ENCODE measurements at places on chromosomes 1 and 21.

GRCh38 chr1:108819878-108820277, 37.0 kb downstream of the AKNAD1 start:
- DNase-seq: no peak

- no peak for DNase-seq
Observed at GRCh38 chr1:32878637-32879041, 7.7 kb upstream of the HPCA start.

DNA sequence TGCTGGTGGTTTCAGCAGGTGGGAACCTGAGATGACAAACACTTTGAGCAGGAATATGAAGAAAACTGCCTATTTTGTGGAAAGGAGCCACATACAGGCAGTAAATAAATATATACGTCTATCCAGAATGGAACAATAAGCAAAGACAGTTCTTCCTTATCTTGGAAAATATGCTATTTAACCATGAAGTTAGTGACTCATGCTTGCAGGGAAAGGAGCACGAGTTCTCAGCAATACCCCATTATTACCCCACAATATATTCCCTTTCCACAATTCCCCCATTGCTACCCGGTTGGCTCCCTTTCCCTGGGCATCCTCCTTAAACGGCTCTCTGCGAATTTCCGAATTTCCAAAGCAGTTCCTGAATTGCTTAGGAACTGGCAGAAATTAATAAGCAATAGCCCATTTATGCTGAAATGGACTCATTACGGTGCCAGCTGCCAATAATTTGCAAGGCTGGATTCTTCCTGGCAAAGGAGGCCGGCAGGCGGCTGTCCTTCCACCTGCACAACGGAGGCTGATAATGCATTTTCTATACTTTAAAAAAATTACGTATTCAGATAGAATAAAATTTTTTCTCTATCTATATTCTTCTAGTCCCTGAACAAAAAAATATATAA, 65.4 kb downstream of the TIAM1 start:
- no peak for DNase-seq

- DNase-seq: no peak
Observed at GRCh38 chr1:47983691-47984090, 13.5 kb downstream of the TRABD2B start.

DNA sequence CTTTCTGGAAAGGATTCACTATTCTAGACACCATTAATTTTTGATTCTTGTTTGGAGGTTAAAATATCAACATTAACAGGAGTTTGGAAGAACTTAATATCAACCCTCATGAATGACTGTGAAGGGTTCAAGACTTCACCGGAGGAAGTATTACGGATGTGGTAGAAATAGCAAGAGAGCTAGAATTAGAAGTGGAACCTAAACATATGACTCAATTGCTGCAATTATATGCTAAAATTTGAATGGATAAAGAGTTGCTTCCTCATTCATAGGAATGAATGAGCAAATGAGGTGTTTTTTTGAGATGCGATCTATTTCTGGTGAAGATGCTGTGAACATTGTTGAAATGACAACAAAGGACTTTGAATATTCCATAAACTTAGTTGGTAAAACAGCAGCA, 77.9 kb upstream of the TNFSF4 start:
- DNase-seq: no peak

- no peak for DNase-seq
Observed at GRCh38 chr1:109625601-109626560, 6.2 kb downstream of the AMPD2 start.

- DNase-seq: no peak
Observed at GRCh38 chr1:66288048-66288447, 245.9 kb upstream of the SGIP1 start.

DNA sequence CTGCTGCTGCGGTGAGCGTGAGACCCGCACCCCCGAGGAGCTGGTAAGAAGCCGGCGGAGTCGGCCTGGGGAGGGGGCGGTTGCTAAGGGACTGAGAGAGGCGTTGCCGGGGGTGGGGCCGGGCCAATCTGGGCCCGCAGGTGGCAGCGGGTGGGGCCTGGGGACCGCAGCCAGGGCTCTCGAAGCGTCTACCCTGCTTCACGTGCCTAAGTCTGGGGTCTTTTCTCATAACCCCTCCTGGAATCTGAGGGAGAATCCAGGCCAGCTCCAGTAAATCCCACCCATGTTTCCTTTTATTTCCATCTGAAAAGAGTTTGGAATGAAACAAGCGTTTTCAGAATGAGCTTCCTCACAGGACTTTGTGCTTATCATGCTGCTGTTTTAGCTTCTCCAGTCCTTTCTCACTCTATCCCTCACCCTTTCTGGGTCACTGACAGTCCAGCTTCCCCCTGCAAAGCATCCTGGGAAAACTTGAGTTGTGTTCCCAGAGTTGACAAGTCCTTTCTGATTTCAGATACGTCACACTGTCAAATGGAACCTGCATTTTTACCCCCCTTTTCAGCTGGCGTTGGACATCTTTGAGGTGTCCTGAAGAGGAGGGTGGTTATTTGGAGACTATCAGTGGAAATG, 431 bp downstream of the CLCN6 start:
- no peak for DNase-seq

DNA sequence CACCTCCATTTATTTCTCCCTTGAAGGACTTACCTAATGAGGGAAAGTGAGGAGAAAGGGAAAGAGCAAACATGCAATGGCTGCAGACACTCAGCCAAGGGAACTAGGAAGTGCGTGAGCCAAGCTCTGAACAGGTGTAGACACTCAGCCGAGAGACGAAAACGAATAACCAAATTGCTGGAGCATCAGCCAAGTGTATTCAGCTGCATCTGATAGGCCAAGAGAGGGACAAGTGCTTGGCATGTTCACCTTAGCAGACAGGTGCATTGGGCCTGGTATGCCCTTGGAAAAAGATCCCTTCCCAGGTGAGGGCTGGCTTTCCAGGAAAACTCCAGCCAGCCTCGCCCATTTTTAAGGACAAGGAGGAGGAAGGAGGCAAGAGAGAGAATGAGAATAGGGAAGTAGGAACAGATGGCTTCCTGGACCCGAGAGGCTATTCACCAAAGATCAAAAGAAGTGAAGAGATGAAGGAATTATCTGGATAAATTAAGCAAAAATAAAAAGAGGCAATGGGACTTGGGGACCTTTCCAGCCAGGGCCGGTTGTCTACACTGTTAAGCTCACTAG, 184.7 kb downstream of the TOMM20 start:
- DNase-seq: no peak

DNA sequence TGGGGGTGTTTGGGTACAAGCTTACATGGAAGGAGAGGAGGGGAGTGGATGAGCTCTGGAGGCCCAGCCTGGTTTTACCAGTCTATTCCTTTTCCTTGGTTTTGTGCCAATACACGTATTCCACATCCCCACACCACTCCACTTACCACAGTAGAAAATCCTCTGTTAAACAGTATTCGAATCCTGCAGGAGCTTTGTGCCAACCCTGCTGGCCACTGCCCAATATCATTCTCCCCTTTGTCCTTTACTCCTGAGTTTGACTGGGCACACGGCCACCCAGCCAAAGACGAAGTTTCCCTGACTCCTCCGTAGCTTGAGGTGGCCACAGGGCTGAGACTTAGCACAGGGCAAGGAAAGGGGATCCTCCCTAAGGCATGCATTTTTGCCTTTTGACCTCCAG, 61.6 kb downstream of the TMCO4 start:
- DNase-seq: no peak

- no peak for DNase-seq
Observed at GRCh38 chr1:40795811-40796586, 12.4 kb downstream of the KCNQ4 start.

DNA sequence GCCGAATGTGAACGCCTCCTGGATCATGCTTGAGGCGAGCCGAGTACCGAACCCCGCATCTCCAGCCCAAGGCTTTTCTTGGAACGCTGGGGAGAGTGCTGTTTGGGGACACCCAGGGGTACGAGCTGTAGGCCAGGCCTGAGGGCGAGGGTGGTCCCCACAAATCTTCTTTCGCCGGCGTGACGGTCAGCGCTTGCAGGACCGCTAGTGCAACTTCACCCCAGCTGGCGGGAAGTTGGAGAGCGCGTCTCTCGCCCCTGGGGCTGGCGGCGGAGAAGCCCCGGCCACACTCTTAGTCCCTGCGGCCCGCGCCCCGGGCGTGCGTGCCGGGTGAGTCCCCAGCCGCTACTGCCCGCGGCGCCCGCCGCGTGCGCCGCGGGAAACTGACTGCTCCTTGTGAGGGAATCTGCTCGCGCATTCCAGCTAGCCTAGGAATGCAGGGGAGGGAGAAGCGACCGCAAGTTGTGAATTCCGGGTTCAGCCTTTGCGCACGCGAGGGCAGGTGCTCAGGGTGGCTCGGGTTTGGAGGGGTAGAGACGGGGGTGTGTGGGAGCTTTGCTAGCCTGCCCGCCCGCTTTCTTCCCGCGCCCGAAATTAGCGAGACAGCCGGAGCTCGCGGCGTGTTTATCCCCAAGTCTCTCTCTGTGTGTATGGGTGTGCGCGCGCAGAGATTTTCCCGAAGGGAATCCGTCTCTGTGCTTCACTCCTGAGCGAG, 884 bp downstream of the LHX4 start:
- DNase-seq: no peak

DNA sequence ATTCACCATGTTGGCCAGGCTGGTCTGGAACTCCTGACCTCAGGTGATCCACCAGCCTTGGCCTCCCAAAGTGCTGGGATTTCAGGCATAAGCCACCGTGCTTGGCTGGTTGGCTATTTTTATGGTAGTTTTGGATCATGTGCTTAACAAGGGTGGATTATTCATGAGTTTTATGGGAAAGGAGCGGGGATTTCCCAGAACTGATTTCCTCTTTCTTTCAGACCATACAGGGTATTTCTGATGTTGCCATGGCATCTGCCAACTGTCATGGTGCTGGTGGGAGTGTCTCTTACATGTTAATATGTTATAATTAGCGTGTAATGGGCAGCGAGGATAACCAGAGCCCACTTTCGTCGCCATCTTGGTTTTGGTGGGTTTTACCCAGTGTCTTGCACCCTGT, 3.2 kb downstream of the TRPM2 start:
- no peak for DNase-seq

DNA sequence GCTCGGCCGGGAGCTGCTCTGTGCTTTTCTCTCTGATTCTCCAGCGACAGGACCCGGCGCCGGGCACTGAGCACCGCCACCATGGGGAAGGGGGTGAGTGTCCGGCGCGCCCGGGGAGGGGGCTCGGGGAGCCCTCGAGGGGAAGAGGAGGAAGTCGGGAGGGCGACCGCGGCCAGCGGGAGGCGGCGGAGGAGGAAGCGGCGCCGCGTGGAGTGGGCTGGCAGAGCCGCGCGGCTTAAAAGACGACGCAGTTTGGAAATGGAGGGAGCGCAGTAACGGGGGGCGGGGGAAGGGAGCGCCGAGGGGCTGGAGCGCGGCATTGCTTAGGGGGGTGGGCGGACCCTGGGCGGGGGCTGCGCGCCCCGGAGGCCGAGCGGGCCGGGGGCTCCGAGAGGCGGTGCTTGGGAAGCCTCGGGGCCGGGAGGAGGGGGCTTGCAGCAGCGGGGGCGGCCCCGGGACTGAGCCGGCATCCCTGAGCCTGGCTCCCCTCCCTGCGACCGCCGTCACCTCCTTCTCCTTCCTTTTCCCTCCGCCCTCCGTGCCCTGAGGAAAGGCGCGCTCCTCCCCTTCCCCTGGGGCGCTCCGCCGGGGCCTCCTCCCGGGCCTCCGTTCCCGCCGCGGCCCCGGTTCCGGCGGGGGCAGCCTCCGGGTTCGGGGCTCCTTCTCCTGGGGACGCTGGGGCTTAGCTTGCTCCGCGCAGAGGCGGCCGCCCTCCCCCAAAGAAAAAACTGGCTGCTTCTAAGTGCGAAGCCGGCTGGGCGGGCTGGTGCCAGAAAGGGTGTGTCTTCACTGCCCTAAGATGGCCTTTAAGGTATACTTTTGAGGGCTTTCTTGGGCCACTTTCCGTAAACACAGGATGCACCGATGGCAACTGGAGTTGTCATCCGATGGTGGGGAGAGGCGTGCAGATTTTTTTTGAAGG, 648 bp downstream of the ATP1A1 start:
- no peak for DNase-seq

DNA sequence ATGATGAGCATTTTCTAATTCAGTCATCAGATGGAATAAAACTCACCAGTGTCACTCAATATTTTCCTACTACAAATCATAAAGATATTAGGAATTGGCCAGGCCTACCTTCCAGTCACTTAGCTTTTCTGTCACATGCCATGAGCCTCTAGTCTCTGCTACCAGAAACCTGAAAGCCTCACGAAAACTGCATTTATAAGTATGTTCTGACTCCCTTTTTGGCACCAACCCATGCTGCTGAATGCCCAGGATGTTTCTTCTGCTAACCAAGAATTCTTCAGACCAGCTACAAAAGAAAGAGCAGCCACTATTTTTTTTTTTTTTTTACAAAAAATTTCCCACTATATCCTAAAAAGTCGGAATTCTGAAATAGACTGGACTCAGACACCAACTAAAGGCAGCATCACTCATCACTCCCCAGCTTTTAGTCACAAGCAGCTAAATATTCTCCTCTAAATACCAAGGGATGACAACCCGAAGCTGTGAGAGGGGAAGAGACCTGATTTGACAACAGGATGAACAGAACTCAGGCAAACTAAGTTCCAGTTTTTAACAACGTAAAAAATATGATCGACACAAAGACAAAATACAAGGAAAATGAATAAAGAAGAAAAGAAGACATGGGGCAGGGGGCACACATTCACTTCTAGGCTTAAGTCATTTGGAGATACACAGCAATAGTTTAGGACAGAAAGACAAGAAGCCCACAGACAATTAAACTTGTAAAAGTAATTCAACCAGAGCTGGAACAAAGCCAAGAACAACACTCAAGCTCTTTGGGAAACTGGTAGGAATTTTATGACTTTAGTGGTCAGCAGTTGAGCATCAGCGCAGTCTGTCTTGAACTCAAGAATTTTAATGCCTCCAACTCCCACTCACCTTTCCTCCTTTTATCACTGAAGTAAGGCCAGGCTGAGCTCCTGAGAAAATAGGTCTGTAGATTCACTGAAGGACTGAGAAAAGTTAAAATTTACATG, 1.7 kb downstream of the DCAF8 start:
- no peak for DNase-seq

GRCh38 chr1:20702416-20702815, 15.4 kb downstream of the KIF17 start:
- no peak for DNase-seq

DNA sequence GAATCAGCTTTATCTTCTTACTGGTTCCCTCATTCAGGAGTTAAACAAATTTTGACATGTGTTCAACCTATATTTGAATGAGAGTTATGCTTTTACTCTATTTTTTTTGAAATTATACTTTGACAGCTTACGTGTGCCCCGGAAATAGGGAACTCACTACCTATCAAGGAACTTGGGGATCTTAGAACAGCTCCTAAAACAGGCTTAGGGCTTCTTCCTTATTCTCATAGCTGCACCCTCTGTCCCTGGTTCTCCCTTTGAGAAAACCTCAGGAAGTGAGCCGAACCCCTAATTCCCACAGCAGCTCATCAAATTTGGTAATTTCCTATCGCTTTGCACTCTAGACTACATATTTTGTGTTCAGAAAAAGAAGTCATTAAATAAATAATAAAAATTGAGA, 81.2 kb upstream of the RUNX3 start:
- DNase-seq: no peak

DNA sequence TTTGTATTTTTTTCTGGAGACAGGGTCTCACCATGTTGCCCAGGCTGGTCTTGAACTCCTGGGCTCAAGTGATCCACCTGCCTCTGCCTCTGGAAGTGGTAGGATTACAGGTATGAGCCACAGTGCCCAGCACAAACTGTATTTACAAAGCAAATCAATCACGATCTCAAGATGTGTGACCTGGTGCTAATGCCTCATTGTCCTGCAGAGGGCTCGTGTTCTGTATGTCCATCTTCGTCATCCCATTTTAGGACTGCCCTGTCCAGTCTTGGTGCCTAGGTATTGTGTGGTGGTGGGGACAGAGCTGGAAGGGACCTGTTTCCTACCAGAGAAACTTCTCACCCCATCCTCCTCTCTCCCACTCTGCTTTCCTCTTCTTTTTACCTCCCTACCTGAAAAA, 20.2 kb downstream of the PROK1 start:
- DNase-seq: no peak

- DNase-seq: no peak
Observed at GRCh38 chr1:16461681-16462080, 21.2 kb downstream of the NECAP2 start.
